ENCODE measurements at places on chromosomes 2 and 18. TPM values are rescaled to one million over a fixed set of nuclear protein-coding genes. Genes with fewer than 3 reads are reported as not detected.

- no peak for DNase-seq
Measured at GRCh38 chr18:55539240-55539639, 48.8 kb downstream of the TCF4 start.

- DNase-seq, result no peak
Measured at GRCh38 chr2:118846442-118846952, 951 bp downstream of the EN1 start.

DNA sequence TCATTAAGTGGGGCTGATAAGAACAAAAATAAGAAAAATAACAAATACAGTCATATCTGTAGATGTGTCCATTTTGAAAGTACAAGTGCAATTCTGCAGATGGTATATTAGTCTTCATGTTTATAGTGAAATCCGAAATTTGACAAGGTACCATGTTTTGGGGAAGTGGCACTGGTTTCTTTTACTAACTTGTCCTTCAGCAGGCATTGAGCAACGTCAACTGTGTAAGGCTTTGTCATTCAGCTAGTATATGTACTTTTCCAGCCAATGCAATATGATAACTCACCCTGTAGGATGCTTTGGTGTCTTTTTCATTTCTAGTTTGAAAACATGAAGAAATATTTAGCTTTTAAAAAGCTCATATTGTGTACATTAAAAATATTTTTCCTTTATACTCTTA lies 139.9 kb downstream of the MCFD2 start:
- DNase-seq, result no peak

GRCh38 chr18:45774065-45774521 lies 50.1 kb downstream of the SLC14A1 start:
- peak; percentile 90 for DNase-seq

GRCh38 chr18:79092874-79093273 lies 23.7 kb downstream of the ATP9B start:
- DNase-seq, result peak; percentile 31

- no peak for DNase-seq
Measured at GRCh38 chr2:30197570-30198192, 33.7 kb upstream of the LBH start.

GRCh38 chr2:25816249-25816648 lies 62.0 kb downstream of the ASXL2 start:
- DNase-seq, result no peak

GRCh38 chr2:237630216-237631000 lies 3.0 kb downstream of the LRRFIP1 start:
- DNase-seq, result no peak

- DNase-seq, result no peak
Measured at GRCh38 chr2:174078275-174078674, 113.1 kb upstream of the SP3 start.

- DNase-seq, result no peak
Measured at GRCh38 chr2:133484106-133484505, 84.2 kb downstream of the NCKAP5 start.

GRCh38 chr2:55567298-55567697 lies 47.8 kb downstream of the CFAP36 start:
- DNase-seq, result peak; percentile 29

DNA sequence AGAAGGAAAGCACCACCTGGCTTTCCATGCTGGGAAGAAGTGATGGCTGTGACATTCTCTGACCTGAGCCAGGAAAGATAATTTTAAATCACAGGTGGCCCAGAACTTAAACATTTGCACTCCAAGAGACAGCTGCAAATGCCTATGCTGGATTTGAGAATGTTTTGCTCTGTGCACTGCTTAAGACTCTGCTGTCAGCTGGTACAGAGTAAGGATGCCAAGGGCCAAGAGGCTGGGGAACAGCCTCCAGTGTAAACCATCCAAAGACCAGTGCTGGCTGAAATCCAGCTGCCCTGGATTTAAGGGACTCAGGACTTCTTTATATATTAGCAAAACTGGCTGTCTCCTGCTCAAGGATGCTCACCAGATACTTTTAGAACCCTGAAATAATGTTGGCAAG lies 3.9 kb downstream of the HOXD8 start:
- no peak for DNase-seq

GRCh38 chr2:37877457-37878315 lies 47.4 kb upstream of the RMDN2 start:
- DNase-seq, result peak; percentile 65

DNA sequence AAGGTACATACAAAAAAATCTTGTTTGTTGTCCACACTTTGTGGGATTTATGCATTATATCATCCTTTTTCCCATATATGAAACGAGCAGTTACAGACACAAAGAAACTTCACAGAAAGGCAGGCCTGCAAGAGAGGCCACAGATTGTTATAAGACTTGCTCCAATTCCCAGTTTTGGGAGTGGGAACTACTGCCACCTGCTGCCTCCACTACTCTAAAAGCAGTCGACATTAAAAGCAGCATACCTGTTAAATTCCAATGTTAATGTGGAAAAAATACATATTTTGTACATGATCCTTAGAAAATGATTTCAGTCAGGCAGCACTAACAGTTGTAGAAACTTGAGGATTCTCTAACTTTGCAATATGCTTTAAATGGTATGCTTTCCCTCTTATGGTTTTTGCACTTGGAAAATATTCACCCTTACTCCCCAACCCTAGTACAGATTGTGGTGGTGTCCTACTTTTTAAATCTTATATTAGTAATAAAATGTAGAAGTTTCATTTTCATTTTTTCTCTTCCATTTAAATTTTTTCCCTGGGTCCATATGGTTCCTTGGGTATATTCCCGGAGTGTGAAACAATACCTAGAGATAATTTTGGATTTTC lies 37.9 kb downstream of the SLC38A11 start:
- peak; percentile 61 for DNase-seq

DNA sequence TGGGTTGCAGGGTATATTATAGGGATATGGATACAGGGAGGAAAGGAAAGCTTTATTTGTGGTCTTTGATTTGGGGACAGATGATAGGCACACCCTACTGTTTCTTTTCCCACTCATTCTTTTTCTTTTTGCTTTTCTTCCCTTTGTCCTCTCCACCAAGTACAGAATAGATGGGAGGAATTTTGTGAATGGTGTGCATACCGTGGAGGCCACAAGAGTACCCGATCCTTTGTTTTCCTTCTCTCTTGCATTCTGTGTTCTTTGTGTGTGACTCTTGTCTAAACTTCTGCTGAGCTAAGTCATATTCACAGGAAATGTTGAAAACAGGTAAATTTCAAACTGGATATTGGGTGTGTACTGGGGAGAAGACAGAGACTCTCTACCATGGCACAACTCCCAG lies 321.4 kb upstream of the SLC8A1 start:
- no peak for DNase-seq

- no peak for DNase-seq
Measured at GRCh38 chr18:59229191-59229590, 9.2 kb downstream of the GRP start.

- DNase-seq, result no peak
Measured at GRCh38 chr18:50724751-50725151, 95.1 kb downstream of the MRO start.

GRCh38 chr18:54957996-54958395 lies 1.3 kb downstream of the CCDC68 start:
- peak; percentile 35 for DNase-seq

DNA sequence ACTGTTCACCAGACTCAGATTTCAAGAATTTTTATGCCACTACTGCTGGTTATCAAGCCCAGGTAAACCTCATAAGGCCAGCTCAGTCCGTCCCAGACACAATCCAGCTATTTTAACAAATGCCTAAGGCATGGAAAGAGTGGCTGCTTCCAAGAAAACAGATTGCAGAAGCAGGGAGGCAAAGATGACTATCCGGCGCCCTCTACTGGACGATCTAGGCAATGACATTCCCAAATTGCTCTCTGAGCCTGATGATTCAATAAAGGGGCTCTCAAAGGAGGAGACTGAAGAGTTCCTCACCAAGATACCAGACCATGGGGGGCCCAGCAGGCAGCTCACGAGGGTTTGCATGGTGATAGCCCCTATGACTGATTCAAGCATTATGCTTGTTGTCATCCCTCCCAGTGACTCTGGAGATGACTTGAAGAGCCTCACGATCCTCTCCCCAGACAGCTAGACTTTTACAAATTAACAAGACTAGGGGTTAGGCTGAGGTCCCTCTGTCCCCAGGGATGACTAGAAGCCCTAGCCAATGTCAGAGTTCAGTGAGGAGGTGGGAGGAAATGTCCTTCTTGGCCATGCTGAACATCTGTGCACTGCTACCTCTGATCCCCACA lies 25.0 kb downstream of the SERPINB8 start:
- DNase-seq, result peak; percentile 59

DNA sequence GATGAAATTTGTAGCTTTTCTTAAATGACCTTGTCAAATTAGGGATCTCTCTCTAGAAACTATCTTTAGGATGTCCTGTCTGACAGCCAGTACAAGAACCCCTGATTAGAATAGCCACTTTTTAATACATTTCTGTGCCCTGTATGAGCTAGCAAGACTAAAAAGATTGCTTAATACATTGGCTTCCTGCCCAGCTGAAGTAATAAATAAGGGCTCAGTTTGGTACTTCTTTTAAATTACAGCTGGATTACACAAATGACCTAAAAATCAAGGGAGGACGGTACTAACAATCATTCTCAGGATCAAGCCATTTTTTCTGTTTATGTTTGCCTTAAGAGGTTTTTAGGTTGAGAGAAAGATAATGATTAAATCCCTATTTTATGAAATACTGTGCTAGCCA lies 11.6 kb upstream of the OLA1 start:
- DNase-seq, result peak; percentile 69

DNA sequence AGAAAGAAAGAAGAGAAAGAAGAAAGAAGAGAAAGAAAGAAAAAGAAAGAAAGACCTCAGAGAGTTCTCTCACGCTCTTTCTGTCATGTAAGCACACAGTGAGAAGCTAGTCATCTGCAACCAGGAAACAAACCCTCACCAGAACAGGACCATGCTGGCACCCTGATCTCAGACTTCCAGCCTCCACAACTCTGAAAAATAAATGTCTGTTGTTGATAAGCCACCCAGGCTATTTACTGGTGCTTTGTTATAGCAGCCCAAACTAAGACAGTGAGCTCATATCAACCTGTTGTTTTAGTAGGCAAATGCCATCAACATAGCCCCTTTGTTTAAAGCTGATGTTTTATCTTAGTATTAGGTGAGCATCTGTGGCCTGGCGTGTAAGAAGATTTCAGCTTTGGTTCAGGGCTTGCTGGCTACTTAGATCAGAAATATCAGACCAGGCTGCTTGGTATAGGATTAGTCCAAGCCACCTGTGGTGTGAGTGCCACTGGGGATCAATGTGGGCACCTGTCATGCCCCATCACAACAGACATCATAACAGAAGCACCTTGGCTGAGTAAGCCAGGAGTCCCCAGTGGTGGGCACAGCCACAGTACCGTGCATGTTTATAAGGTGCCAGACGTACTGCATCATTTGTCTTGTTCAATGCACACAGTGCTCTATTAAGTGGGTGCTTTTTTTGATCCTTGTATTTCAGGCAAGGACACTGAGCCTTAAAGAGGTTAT lies 94.4 kb downstream of the LBH start:
- DNase-seq, result no peak

DNA sequence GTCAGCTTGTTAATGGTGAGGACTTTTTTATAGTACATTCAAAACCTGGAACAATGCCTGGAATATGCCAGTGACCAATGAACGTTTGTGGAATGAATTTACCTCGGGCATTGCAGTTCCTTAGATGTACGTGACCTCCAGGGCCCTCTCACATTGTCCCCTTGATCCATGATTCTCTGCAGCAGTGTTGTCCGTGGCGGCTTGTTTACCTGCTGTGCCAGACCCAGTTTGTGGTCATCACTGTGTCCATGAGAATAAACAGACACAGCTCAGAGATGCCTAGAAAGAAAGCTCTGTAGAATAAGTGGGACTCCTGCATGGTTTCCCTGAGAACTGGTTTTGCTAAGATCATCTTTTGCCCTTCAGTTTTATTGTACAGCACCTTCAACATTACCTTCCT lies 1132.2 kb downstream of the DPP10 start:
- DNase-seq, result no peak

DNA sequence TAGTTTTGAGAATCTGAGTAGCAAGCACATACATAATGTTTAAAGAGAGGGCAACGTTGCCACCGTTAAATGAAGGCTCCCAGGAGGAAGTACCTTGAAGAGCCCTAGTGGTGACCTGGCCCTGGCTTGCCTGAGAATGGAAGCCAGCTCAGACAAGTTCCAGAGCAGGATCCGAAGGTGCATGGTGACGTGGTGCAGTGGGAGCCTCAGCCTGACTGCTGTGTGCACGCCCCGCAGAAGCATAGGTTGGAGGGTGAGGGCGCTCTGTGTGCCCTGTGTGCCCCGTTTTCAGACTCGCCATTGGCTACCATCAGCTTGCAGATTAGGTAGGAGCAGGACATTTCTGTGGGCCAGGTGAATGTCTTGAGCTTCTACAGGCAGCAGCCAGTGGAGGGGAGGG lies 68.2 kb downstream of the ZNF407 start:
- peak; percentile 62 for DNase-seq

GRCh38 chr2:127527001-127527804 lies 914 bp upstream of the IWS1 start:
- DNase-seq, result peak; percentile 88

- peak; percentile 48 for DNase-seq
Measured at GRCh38 chr2:8447610-8448221, 234.1 kb upstream of the ID2 start.

- no peak for DNase-seq
Measured at GRCh38 chr2:207478572-207478971, 51.2 kb upstream of the CREB1 start.

GRCh38 chr2:14424478-14425390 lies 207.8 kb upstream of the LRATD1 start:
- DNase-seq, result no peak

GRCh38 chr2:70553334-70553583 lies 367 bp downstream of the TGFA start:
- DNase-seq, result peak; percentile 42

- peak; percentile 51 for DNase-seq
Measured at GRCh38 chr2:56130463-56131070, 53.2 kb upstream of the CCDC85A start.

GRCh38 chr2:150610670-150611279 lies 123.3 kb upstream of the RND3 start:
- DNase-seq, result peak; percentile 74

SLC14A1 gene
- total RNA-seq, result not detected

SNORC gene
- total RNA-seq, result 0.53 TPM

UGT1A4 gene
- total RNA-seq, result 2.9 TPM

GPR75 gene
- total RNA-seq, result 0.79 TPM

CDH19 gene
- total RNA-seq, result under 0.01 TPM

FAP gene
- 0.26 TPM for total RNA-seq

GREB1L gene
- total RNA-seq, result 0.90 TPM

NABP1 gene
- 45.5 TPM for total RNA-seq

SKOR2 gene
- total RNA-seq, result not detected

POTEI gene
- total RNA-seq, result not detected

RAX gene
- not detected for total RNA-seq

FBXO48 gene
- total RNA-seq, result 0.26 TPM

GKN2 gene
- not detected for total RNA-seq

GBX2 gene
- total RNA-seq, result not detected

FOSL2 gene
- 77.1 TPM for total RNA-seq

MAP3K20 gene
- total RNA-seq, result 50.2 TPM

HTR2B gene
- 0.13 TPM for total RNA-seq

NUP35 gene
- 5.5 TPM for total RNA-seq

FBXO36 gene
- 3.4 TPM for total RNA-seq

ATOH8 gene
- total RNA-seq, result not detected
